ENCODE measurements at places on chromosomes 1 and 21.

DNA sequence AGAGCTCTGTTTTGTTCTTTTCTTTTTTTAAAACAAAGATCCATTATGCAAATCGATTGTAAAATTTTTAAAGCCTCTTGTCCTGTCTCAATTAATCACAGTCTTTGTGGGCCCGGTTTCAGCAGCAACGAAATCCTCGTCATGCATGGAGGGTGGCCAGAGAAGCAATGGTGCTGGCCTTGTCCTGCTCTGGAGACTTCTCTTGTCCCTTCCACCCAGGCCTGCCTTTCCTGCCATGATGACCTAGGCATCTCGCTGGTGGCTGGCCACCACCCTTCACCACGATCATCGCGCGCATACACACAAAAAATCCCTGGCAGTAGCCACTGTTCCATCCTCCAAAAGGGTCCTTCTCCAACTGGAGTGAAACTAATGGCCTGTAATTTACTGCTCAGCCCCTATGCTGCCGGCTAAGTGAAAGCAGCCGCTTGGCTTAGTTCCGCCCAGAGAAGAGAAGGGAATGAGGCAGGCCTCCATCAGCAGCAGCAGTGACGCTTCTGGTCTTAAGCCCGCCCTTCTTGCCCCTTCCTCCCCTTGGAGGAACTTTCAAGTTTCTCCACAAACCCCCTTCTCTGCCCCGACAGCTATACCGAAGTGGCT is 309.5 kb downstream of the NPHP4 start:
- DNase-seq = no peak

GRCh38 chr1:227774051-227774731 is 39.0 kb downstream of the SNAP47 start:
- peak; percentile 32 for DNase-seq

GRCh38 chr1:167102906-167103573 is 9.2 kb downstream of the STYXL2 start:
- DNase-seq = no peak

- DNase-seq = peak; percentile 48
Observed at GRCh38 chr1:156608981-156609380, 7.7 kb upstream of the GPATCH4 start.

DNA sequence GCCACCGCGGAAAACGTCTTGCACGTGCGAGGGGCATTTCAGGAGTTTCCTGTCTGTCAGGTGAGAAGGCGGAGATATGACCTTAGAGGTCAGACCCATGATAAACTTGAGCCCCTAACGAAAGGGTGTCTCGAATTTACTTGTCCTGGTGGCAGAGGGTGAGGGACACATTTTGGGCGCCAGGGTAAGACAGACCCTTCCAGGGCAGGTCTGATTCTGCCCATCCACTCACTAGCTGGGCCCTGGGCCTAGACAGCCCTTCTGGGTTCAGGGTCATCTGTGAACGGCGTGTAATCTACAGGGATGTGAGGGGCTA is 395 bp upstream of the CSRP1 start:
- DNase-seq = no peak

DNA sequence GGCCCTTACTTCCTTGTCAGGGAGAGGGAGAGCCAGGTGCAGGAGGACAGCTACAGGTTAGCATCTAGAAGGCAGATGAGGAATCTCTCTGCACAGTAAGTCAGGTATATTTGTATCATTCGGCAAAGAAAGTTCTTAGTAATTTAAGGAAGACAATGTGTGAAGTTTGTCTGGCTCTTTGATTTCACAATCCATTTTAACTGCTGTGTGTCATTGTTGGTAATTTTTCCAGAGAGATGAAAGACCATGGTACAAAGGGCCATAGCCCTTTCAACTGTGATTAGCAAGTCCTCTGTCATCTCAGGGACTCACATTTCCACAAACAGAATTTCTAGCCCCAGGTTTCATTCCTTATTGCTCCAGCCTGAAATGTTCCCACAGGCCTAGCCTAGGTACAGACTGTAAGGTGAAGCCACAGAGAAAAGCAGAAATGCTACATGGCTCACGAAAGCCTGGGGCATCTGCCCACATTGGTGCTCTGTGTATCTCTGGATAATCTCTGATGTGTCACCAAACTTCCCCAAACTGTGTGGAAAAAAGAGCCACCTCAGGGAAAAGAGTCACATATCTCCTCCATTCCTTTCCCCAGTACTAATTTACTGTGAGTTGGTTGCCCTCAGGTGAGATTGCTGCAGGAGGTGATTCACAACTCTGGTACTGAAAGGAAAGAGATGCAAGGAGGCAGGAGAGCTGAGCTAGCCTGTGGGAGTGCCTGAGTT is 70.6 kb downstream of the SYT6 start:
- DNase-seq = peak; percentile 23

- no peak for DNase-seq
Observed at GRCh38 chr1:59422921-59423575, 126.2 kb downstream of the FGGY start.

DNA sequence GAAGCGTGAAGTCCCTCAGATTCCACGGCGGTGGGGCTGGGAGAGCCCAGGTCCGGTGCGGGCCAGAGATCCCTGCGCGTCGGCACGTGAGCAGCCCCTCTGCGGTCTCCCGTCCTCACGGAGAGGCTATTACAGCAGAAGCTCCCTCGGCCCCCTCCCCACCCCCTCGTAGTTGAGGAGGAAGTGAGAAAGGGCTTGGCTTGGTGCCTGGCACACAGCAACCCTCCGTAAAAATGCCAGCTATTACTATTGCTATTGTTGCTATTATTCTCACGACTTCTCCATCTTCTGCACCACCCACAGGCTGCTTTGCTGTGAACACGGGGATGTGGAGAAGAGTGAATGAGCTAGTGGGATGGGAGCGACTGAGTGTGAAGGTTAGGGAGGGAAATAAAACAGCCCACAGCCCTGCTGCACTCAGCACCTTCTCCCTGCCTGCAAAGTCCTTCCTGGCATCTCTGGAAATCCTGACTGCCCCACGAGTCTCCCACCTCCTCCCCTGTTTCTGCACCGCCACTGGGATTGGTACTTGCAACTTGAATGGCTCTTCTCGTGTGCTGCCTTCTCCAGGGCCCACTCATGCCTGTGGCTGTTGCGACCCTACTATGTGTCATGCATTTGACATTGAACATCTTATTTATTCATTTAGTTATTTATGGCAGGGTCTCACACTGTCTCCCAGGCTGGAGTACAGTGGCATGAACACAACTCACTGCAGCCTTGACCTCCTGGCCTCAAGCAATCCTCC is 26.6 kb downstream of the ZBTB18 start:
- DNase-seq = peak; percentile 40

DNA sequence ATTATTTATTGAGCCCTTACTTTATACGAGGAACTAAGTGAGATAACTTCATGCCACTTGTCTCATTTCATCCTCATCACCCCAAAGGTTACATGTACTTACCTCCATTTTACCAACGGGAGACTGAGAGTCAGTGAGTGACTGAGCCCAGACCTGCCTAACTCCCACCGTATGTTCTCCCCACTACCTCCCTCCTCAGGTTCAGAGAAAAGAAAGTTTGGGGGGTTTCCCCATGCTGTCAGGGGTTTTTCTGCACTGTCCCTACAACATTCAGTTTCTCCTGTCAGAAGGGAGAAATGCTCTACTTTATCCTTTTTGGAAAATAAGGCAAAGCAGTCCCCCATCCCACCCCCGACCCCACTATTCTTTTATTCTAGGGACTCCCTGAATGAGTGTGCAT is 32.9 kb downstream of the FAM78B start:
- no peak for DNase-seq

GRCh38 chr1:178966312-178966711 is 59.4 kb upstream of the FAM20B start:
- peak; percentile 21 for DNase-seq

GRCh38 chr1:23433122-23433521 is 8.6 kb upstream of the TCEA3 start:
- no peak for DNase-seq

GRCh38 chr1:116910379-116911187 is 867 bp downstream of the PTGFRN start:
- DNase-seq = peak; percentile 46

GRCh38 chr1:65195495-65196417 is 47.8 kb downstream of the AK4 start:
- no peak for DNase-seq

GRCh38 chr1:81549588-81550127 is 251.1 kb upstream of the ADGRL2 start:
- DNase-seq = peak; percentile 20

Data from NB4 (cell line).